Diencephalon (tissue), 1 donor: ENCODE measurements at places on chromosomes 7 and 10. TPM values are rescaled to one million over a fixed set of nuclear protein-coding genes. Genes with fewer than 3 reads are reported as not detected.

Gene PRSS2
- total RNA-seq: not detected

Gene NRCAM
- 205 TPM for total RNA-seq

Gene PAX4
- not detected for total RNA-seq

Gene HOXA9
- not detected for total RNA-seq

Gene TMEM130
- 22.6 TPM for total RNA-seq

Gene ARHGAP22
- 7.2 TPM for total RNA-seq

Gene MYH16
- not detected for total RNA-seq

Gene CYP26C1
- 0.23 TPM for total RNA-seq

Gene ST8SIA6
- 17.8 TPM for total RNA-seq

Gene MKX
- 3.2 TPM for total RNA-seq

Gene RHOBTB1
- total RNA-seq: 24.7 TPM

Gene MYL10
- not detected for total RNA-seq

Gene BHLHA15
- 9.5 TPM for total RNA-seq

Gene GAD2
- 40.1 TPM for total RNA-seq

Gene DPP6
- total RNA-seq: 85.1 TPM

Gene TRIM50
- total RNA-seq: not detected

Gene CLCN1
- not detected for total RNA-seq

Gene TRA2A
- 63.4 TPM for total RNA-seq

Gene ASB10
- not detected for total RNA-seq

Gene ODAD2
- total RNA-seq: 5.5 TPM

Gene CALCR
- 5.1 TPM for total RNA-seq

Gene PHYH
- total RNA-seq: 23.3 TPM

Gene PRKAR2B
- 197 TPM for total RNA-seq

Gene ERVW-1
- not detected for total RNA-seq

Gene SYT15B
- 1.4 TPM for total RNA-seq

Gene TEX47
- not detected for total RNA-seq

Gene DNAJC30
- 3.5 TPM for total RNA-seq

Gene MBL2
- total RNA-seq: not detected

Gene NEUROG3
- total RNA-seq: not detected

Gene TBXAS1
- 6.0 TPM for total RNA-seq

Gene FGFR2
- total RNA-seq: 28.4 TPM

Gene CCM2
- 26.1 TPM for total RNA-seq

Gene PHKG1
- total RNA-seq: 7.2 TPM

Gene GRID2IP
- total RNA-seq: 2.1 TPM

Gene PNLIPRP3
- total RNA-seq: not detected

Gene IRF5
- 3.9 TPM for total RNA-seq

Gene PRKCQ
- 5.3 TPM for total RNA-seq

Gene PRXL2A
- 68.3 TPM for total RNA-seq

Gene PRPS1L1
- not detected for total RNA-seq

Gene PON3
- 0.92 TPM for total RNA-seq

Gene SFRP5
- 3.2 TPM for total RNA-seq

Gene UFSP1
- total RNA-seq: 3.7 TPM

Gene CYP3A4
- not detected for total RNA-seq

Gene ZNF488
- 1.6 TPM for total RNA-seq

Gene CPA5
- not detected for total RNA-seq

Gene LIPF
- total RNA-seq: not detected

Gene NEUROD6
- total RNA-seq: 4.2 TPM

Gene GPR141
- not detected for total RNA-seq

Gene PLXDC2
- total RNA-seq: 45.0 TPM

Gene PDZD7
- 7.2 TPM for total RNA-seq

Gene FBXL13
- 18.5 TPM for total RNA-seq

Gene ACTR3C
- total RNA-seq: 4.6 TPM

Gene CCDC201
- not detected for total RNA-seq

Gene PRSS37
- total RNA-seq: not detected

Gene GJD4
- 0.23 TPM for total RNA-seq

Gene GPR85
- total RNA-seq: 106 TPM

Gene NKX1-2
- total RNA-seq: 1.8 TPM

Gene PPP2R2D
- total RNA-seq: 62.3 TPM
